ENCODE measurements at places on chromosomes 3 and 15.
A peak's percentile ranks its signal among the peaks of the same experiment; 100 is the strongest.

DNA sequence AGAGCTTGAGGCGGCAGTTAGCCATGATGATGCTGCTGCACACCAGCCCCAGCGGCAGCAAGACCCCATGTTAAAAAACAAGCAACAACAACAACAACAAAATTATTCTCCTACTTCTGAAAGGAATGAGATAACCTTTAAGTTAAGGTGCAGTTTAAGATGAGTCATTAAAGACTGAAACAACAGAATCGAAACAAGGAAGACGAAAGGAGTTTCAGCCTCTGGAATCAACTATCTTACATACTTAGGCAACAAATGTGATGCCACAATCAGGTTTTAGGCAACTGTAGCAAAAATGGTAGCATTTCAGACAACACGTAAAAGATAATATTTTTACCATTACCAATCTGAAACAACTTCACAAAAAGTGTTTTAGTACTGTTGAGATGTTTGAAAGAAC, 12.2 kb downstream of the SCAANT1 start:
- H3K4me3 ChIP-seq = no peak overlapping the region
- H3K27me3 ChIP-seq = no peaks in the 10 kb centered on the region
- no peak for DNase-seq
- H3K36me3 ChIP-seq = peaks cover 9% of the 10 kb centered on the region
- no peak overlapping the region for H3K27ac ChIP-seq
- peaks cover 16% of the 10 kb centered on the region for H3K4me1 ChIP-seq

DNA sequence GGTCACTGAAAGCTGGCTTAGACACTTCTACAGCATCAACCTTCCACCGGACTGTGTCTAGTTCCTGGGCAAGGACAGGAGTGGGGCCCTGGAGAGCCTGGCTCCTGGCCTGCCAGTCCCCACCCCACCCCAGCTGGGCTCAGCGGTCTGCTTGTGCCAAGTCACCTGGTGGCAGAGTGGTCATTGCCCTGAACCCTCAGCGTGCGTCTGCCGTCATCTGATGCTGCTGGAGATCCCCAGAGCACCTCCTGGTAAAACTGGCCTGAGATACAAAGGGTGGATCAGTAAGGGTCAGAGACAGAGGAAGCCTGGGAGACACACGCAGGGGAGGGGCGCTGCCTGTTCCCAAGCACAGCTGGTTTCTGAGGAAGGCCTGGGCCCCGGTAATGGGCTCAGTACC, 16.7 kb downstream of the ITIH4 start:
- no peak overlapping the region for H3K4me3 ChIP-seq
- no peak for DNase-seq
- no peak overlapping the region for H3K27ac ChIP-seq
- no peaks in the 10 kb centered on the region for H3K4me1 ChIP-seq

GRCh38 chr3:13972679-13973379, 93.0 kb upstream of the WNT7A start:
- H3K27ac ChIP-seq = no peak overlapping the region
- no peaks in the 10 kb centered on the region for H3K27me3 ChIP-seq
- H3K4me1 ChIP-seq = no peaks in the 10 kb centered on the region
- no peaks in the 10 kb centered on the region for H3K36me3 ChIP-seq
- peak; percentile 2 for DNase-seq

DNA sequence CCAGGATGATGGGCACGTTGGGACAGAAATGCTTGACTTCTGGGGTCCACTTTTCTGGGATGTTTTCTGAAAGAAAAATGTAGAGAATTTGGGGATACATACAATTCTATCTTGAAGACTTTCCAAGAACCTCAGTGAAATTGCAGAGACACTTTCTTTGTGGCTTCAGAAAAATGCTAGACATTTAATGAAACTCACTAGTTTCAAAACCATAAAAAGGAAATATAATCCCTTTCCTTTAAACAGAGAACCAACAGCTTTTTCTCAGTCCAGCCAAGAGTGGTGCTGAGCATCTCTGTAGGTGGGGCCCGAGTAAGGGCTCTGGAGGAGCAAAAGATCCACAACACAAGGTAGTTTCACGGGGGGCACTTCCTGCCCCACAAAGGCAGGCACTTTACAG, 4.4 kb upstream of the GPX1 start:
- no peak overlapping the region for H3K4me3 ChIP-seq
- peak overlapping the region; percentile 50 for H3K27ac ChIP-seq
- DNase-seq = peak; percentile 42
- peaks cover 40% of the 10 kb centered on the region for H3K4me1 ChIP-seq
- H3K36me3 ChIP-seq = peaks cover 74% of the 10 kb centered on the region

DNA sequence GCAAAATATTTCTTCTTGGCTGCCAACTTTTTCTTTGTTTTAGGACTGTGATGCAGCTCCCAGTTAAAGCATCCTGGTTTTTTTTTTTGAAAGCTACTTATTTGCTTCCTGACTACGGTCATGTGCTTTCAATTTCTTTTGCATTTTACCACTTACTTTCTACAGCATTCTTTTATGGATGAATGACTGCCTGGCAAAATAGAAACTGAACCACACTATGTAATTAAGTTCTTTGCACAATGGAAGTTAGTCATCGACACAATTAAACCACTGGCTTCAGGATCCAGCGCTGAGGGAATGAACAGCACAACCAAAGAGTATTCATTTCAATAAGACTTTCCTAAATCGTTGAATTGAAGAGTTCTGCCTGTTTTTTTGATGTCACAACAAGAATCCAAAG, 82.2 kb upstream of the EPHA3 start:
- no peak overlapping the region for H3K27ac ChIP-seq
- DNase-seq = peak; percentile 72
- no peaks in the 10 kb centered on the region for H3K27me3 ChIP-seq
- peaks cover 24% of the 10 kb centered on the region for H3K4me1 ChIP-seq
- H3K36me3 ChIP-seq = no peaks in the 10 kb centered on the region

- no peaks in the 10 kb centered on the region for H3K36me3 ChIP-seq
- no peak overlapping the region for H3K27ac ChIP-seq
- DNase-seq = peak; percentile 17
- H3K4me3 ChIP-seq = no peak overlapping the region
Observed at GRCh38 chr3:17823816-17824215, 81.4 kb upstream of the TBC1D5 start.

DNA sequence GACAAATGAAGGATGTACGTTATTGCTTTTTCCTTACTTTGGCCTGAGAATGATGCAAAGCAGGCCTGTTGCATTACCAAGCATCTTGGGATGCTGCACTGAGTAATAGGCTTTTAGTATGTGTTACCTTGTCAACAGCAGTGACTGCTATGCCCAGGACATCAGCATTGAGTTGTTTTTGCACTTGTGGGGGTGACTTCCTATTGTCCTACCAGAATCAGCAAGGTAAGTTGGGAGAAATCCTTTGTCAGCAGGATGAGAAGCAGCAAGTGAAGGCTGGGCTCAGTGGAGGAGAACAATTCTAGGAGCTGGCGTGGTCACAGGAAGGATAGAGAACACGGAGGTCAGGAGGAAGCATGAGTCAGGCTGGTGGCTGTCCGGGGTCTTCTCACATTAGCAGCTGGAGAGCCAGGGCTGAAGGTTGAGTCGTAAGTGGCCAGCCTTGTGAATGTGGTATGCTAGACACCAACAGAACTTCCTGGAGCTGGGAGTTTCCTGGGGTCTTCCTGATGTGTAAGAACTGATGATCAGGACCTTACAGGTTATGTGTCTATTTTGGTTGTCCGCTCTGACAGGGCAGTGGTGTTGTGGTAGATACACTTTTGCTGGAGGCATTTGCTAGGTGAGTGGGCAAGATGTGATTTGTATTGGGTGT, 142.7 kb downstream of the FNDC3B start:
- H3K4me3 ChIP-seq = no peak overlapping the region
- H3K27ac ChIP-seq = peak overlapping the region; percentile 51
- peaks cover 26% of the 10 kb centered on the region for H3K4me1 ChIP-seq
- peak; percentile 73 for DNase-seq
- no peaks in the 10 kb centered on the region for H3K36me3 ChIP-seq

Measured in GM23248 (cell line).